ENCODE measurements at places on chromosomes 1 and 21.

DNA sequence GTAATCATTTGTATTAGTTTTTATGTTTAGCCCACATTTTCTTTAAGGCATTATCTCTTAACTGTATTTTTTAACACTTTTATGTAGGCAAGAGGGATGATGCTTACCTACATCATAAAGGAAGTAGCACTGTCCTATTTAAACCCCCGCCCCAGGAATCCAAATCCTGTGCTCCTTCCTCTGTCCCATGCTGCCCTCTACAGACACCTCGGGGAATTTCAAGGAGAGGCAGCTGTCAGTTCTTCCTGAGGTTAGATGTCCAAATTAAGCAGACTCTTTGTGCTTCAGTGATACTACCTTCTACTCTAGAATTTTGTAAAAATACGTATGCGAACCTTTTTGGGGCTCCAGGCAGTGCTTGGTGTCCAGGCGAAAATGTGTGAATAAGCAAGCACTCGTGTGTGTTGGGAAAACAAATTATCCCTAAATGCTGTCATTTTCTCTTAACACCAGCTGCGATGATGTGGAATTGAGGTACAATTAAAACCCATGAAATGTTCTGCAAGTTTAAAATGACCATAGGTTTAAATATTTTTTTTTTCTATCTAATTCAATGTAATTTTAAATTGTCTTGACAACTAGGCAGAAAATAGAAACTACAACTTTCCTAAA lies 19.2 kb downstream of the CRCT1 start:
- DNase-seq: no peak

- no peak for DNase-seq
Measured at GRCh38 chr1:67655581-67655980, 29.4 kb upstream of the GADD45A start.

- DNase-seq: no peak
Measured at GRCh38 chr1:109767637-109768334, 4.1 kb upstream of the EPS8L3 start.

GRCh38 chr1:15261155-15262002 lies 14.4 kb downstream of the FHAD1 start:
- no peak for DNase-seq

GRCh38 chr1:92117526-92117925 lies 37.4 kb downstream of the BTBD8 start:
- no peak for DNase-seq

- DNase-seq: no peak
Measured at GRCh38 chr1:84360316-84360715, 38.0 kb upstream of the DNASE2B start.

DNA sequence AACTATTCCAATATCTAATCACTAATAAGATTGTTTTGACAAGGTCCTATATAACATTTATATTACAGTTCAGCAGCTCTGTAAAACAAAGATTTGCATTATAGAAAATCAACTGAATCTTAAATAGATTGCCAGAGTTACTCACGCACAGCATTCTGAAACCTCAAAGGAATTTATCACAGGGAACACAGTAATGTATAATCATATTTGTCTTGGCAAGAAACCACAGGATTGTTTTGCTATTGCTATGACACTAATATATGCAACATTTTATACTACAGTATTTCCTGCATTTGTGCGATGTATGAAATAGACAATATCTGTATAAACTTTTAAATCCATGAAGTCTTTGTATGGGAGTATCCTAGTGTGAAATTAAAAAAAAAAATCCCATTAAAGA lies 101.4 kb downstream of the PLPPR5 start:
- no peak for DNase-seq

DNA sequence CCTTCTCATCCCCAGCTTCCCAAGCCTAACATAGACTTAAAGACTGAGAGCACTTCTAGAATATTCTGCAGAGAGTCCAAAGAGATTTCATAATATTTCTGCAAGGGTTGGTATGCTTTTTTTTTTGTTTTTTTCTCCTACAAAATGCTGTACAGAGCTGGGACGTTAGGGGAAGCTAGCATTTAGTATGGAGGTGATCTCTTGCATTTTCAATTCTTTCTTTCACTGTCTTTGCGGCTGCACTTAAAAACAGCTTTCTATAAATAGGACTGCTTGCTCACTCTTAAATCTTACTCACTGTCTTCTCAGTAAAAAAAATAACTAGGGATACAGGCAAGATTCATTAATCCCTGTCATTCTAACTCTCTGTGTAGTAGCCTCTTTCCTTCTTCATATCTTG lies 7.4 kb downstream of the DSCAM start:
- DNase-seq: no peak

GRCh38 chr1:76144247-76144646 lies 69.7 kb downstream of the ST6GALNAC3 start:
- DNase-seq: no peak

- DNase-seq: no peak
Measured at GRCh38 chr21:39479164-39479813, 27.5 kb downstream of the SH3BGR start.

GRCh38 chr1:32179193-32179442 lies 357 bp upstream of the TXLNA start:
- DNase-seq: no peak

- no peak for DNase-seq
Measured at GRCh38 chr1:44620072-44620471, 54.2 kb downstream of the TMEM53 start.

DNA sequence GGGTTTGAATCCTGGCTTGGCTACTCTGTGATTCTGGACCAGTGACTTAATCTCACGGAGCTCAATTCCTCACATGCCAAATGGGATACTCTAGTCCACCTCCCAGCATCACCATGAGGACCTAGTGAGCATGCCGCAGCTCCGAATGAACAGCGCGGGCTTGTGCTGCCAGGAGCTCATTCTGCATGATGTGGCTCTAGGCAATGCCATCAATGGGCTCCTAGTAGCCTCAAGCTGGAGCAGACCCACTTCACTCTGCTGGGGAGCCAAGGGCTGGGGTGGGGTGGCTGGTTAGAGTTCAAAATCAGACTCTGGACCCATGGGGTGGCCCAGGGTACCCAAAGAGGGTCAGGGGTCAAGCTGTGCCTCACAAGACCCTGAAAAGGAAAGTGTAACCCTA lies 41.5 kb downstream of the CDK18 start:
- DNase-seq: no peak

GRCh38 chr1:228464487-228464983 lies 22.6 kb upstream of the RNF187 start:
- no peak for DNase-seq

GRCh38 chr1:35287807-35288640 lies 19.5 kb downstream of the ZMYM4 start:
- DNase-seq: no peak

DNA sequence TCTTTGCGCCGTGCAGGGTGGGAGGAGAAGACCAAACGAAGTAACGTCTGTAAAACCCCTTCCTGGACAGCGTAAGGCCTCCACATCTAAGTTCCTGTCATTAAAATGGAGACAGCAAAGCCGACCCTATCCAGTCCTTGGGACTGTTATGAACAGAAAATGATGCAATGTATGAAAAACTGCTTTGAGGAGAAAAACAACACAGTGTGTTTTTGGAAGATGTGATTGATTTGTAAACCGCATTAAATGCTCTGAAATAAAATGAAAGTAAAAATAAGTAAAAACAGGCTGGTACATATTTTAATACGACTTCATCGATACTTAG lies 827 bp upstream of the URB1 start:
- no peak for DNase-seq

DNA sequence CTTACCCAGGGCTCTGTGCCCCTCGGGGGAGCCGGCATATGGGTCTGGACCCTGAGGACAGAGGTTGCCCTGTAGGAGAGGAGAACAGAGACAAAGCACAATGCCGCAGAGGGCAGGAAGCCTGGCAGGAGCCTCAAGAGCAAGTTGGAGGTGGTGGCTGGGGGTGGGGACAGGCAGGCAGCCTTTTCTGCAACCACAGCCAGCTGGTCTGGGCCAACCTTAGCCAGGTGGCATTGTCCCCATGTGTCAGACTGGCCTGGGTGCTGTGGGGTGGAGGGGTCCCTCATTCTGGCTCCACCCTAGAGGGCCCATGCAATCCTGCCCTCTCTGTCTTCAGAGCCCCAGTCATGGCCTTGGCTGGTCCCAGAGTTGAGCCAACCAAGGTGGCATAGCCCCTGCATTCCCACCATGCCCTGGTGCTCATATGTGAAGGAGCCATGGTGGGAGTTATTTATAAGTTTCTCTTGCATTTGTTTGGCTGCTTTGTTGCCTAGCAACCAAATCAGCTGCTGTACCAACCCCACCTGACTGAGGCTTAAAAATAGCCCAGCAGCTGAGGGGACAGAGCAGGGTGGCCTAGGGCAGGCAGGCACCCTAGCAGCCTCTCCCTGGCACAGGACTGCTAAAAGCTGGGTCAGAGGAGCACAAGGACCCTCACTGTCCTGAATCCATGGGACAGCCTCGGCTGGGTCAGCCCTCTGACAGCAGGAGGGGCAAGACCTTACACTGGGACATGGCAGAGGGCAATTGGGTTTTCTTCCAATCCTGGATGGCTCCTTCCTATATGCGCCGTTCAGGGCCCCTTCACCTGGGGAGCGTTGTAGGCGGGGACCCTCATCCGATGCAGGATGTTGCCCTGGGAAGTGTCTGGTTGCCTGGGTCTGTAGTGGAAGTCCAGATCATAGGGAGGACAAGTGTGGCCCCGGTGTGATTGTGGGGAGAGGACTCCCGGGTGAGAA lies 19.5 kb downstream of the MAP7D1 start:
- no peak for DNase-seq

- no peak for DNase-seq
Measured at GRCh38 chr1:165416876-165417275, 28.1 kb downstream of the RXRG start.

DNA sequence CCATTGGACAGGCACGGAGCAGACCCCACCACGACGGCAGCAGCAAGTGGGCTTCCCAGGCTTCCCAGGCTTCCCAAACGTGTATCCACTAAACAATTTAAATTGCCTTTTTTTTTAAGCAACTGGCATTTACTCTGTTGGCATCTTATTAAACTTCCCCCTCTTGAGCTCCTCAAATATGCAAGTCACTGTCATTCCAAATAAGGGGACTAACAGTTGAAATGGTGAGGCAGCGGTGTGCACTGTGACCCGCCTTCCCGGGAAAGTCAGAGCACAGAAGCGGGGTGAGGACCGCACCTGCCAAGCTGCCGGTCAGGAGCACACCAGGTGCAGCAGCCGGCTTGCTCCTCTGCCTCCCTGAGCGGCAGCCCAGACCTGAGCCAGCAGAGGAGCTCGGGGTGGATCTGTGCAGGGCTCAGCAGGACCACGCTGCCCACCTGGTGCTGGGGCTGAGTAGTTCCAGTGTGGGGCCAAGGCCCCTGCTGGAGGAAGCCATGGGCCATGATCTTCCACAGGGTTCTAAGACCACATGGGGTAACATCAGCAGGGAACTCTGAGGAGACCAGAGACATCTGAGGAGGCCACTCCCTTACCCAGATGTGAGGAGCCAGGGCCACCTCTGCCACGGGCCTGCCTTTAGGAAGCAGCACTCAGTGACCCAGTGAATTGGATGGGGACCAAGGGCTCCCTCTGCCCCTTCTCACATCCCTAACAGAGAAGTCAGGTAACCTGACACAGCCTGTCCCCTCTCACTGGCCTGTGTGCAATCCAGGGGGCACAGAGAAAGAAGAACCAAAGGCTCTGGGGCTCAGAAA lies 245.4 kb downstream of the NPHP4 start:
- DNase-seq: no peak

GRCh38 chr1:119808491-119808890 lies 2.8 kb downstream of the REG4 start:
- no peak for DNase-seq

DNA sequence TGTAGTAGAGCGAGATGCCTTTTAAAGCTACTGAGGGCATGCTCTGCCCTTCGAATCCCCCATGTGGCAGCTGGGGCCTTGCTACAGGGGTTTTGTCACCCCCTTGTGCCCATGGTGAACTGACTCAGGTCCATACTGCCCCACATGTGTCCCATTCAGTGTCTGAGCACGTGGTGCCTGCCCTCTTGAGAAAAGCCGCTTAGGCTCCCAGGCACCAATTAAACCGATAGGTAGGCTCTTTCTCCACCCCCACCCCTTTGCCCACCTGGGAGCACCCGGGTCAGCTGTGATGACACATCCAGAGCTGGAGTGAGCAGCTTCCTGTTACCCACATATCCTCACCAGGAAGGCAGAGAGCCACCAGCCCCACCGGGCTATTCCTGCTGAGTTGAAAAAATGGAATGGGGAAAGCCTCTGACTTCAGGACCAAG lies 30.5 kb downstream of the TMCC2 start:
- DNase-seq: no peak

DNA sequence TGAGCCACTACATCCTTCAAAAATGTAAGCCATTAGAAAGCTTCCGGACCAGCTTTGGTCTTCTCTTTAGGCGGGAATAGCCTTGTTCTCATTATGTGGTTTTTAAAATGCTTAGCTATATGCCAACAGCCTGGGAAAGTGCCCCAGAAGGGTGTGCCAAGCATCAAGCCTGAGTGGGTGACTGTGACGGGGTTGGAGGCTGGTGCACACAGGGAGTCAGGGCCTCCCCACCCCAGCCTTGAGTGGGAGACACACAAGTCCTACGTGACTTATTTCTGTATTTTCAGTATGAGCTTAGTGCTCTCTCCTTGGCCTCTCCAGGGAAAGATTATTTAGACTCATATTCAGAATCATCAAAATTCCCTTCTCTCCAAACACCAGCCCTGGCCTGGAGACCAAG lies 9.8 kb downstream of the UBASH3A start:
- DNase-seq: no peak

DNA sequence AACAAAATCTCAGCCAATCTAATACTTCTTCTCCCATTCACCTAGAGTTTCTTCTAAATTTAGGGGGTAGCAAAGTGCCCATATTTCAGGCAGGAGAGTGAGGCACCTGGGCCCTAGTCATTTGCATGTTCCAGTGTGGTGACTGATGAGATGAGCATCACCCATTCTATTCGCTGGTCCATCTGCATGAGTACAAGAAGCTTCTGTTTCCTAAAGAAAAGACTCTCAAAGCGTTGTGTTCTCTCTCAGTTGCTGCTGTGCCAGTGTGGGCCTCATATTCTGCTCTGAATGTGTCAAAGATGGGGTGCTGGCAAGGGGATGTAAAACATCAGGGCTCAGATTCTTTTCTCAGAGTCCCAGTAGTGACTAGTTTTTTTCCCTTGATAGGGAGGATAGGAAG lies 16.1 kb upstream of the DPYD start:
- DNase-seq: no peak

- DNase-seq: no peak
Measured at GRCh38 chr1:933603-933940, 9.8 kb downstream of the SAMD11 start.

GRCh38 chr1:12604114-12604874 lies 13.7 kb downstream of the DHRS3 start:
- no peak for DNase-seq

All from GOT3 (cell line).